Activated CD4-positive, alpha-beta T cell treated with anti-CD3 and anti-CD28 coated beads for 36 hours (primary cell): ENCODE measurements at places on chromosomes 1 and 21. TPM values are rescaled to one million over a fixed set of nuclear protein-coding genes. Genes with fewer than 3 reads are reported as not detected.

DNA sequence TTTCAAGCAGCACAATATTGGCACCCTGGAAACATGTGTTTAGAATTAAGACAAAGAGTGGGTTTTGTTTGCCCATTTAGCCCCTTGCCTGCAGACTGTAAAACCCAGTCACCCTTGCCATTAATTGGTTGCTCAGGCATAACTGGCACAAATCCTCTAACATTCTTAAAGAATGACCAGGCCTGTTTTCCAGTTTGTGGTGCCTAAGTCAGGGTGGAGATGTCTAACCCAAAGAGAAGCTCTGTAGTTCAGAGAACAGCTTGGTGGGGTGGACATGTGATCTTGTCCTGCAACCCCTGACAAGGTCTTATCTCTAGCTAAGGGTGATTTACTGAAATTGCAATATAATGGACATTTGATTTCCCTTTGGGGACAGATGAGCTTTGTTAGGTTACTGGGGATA lies 8.8 kb upstream of the ANGPTL7 start:
- DNase-seq, result no peak

DNA sequence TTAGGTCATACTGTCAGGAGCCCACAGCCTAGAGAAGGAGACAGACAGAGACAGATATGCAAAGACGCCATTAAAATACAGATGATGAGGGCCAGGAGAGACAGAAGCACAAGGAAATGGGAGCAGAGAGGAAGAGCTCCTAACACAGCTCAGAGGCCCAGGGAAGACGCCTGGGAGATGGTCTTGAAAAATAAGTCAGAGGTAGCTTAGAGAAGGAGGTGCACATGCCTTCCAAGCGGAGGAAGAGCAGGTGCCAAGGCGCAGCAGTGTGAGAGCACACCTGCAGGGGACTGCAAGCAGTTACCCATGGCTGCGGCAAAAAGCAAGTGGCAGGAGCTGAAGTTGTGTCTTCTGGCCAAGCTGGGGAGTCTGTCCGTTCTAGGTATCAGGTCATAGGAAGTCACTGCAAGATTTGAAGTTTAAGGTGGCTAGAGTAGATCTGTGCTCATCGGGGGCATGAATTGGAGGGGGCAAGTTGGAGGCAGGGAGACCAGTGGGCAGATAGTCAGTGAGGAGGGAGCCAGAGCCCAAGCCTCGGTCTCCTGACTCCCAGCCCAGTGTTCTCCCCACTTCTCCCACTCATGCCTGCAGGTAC lies 1.3 kb upstream of the TRABD2B start:
- DNase-seq, result no peak

- peak; percentile 20 for DNase-seq
Measured at GRCh38 chr1:22884806-22885530, 87.7 kb downstream of the LACTBL1 start.

- no peak for DNase-seq
Measured at GRCh38 chr21:46171996-46172862, 12.0 kb downstream of the SPATC1L start.

The S100A9 gene
- not detected for total RNA-seq

The AQP10 gene
- not detected for total RNA-seq

The CD5L gene
- total RNA-seq, result not detected

GRCh38 chr1:235748747-235749146 lies 99.2 kb upstream of the GNG4 start:
- DNase-seq, result no peak

The SRM gene
- total RNA-seq, result 180 TPM
